ENCODE measurements at places on chromosomes 5 and 9.

DNA sequence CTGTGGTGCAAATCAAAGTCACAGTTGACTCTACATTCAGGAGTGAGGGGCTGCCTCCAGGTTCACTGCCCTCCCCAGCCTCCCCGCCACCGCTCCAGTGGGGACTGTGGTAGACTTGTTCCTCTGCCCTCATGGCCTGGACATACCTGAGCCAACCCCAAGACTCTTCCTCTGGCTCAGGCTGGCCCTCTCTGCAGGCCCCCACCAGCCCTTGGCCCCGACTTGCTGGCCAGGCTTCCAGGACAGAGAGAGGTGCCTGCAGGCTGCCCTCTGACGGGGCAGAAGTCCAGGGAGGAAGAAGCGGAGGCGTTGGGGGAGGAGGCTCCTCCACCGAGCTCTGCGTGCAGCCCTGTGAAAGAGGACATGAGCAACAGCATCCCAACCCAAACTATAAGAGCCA is 2.8 kb upstream of the SARDH start:
- H3K27me3 ChIP-seq, result no peaks in the 10 kb centered on the region
- H3K4me1 ChIP-seq, result peaks cover 8% of the 10 kb centered on the region
- DNase-seq, result no peak
- H3K27ac ChIP-seq, result no peak overlapping the region
- no peaks in the 10 kb centered on the region for H3K36me3 ChIP-seq

DNA sequence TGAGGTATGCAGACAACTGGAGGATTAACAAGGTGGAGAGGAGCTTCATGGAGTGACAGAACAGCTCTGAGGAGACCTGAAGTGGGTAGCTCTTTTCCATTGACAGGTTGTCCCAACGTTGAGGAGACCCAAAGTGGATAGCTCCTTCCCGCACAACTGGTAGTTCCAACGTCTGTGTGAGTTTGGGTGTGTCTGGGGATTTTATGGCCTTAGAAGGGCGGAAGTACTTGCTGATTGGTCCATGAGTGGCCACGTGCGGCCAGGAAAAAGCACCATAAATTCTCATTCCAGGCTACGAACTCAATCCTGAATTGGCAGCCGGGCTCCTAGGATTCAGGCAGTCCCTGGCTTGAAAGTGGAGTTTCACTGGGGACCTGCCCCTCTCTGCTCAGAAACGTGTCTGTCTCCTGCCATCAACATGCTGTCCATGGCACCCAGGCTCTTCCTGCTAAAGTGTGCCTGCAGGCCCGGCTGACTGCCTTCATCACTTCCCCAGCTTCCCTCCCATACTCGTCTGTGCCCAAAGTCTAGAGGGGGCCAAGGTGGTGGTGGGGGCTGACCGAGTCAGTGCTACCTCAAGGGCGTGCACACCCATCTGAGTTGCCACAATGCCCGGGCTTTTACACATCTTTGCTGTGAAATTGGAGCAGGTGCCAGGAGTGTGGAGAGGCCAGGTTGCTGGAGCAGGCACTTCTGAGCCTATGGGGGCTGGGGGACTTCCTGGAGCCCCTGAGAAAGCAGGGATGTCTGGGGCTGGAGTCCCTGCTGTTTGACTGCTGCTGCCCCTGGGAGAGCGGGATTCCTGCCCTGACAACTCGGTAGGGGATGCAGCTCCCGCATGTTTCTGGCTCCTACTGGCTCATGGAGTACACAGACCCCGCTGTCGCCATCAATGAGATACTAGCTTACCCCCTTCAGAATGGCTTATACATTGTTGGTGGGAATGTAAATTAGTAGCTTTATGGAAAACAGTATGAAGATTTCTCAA is 2034.6 kb upstream of the ACO1 start:
- H3K36me3 ChIP-seq, result no peaks in the 10 kb centered on the region
- H3K27ac ChIP-seq, result no peak overlapping the region
- no peaks in the 10 kb centered on the region for H3K4me1 ChIP-seq
- no peak overlapping the region for H3K4me3 ChIP-seq
- DNase-seq, result no peak

DNA sequence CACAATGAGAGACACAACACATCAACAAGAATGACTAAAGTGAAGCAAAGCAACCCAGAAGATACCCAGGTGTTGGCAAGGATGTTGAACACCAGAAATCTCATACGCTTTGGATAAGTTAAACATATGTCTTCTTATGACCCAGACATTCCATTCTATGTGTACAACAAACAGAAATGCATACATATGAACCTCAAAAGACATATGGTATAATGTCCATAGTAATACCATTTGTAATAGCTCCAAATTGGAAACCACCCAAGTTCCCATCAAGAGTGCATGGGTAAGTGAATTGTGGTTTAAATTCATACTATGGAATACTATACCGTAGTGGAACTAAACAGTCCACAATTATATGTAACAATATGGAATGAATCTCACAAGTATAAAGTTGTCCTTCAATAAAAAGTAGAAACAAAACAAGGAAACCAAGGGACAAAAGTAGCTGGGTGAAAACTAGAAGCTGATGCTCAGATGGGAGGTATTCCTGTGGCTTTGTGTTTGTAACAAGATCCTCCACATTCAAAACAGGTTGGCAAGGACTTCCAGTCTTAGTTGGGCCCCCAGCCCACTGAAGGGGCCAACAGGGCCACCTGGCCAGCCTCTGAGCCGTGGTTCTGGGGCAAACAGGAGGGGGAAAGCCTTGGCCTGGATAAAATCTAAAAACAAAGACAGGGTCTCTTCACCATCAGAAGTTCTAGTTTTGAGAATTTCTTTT is 171.8 kb upstream of the PITX1 start:
- no peaks in the 10 kb centered on the region for H3K36me3 ChIP-seq
- H3K4me3 ChIP-seq, result no peak overlapping the region

DNA sequence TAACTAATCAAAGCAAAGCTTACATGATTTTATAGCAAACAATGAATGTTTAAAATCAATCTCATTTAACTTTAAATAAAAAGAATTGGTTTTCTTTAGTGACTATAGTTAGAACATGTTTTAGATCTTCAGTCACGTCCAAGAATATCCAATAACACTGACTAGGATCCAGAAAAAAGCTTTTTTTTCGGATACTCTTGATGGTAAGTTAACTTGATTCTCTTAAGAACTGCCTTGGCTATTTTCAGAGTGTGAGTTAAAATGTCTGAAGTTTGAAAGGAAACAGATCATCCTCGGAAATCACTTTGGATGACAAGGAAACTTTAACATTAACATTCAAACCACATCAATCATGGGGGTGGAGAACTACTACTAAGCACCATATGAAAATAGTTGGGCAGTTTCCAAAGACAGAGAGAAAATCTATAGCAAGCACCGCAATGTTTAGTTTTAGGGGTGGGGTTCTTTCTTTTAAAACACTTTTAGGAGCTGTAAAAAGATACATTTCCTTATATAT is 83.7 kb upstream of the SLC27A6 start:
- no peaks in the 10 kb centered on the region for H3K36me3 ChIP-seq
- DNase-seq, result no peak
- no peak overlapping the region for H3K4me3 ChIP-seq
- H3K27me3 ChIP-seq, result no peaks in the 10 kb centered on the region

DNA sequence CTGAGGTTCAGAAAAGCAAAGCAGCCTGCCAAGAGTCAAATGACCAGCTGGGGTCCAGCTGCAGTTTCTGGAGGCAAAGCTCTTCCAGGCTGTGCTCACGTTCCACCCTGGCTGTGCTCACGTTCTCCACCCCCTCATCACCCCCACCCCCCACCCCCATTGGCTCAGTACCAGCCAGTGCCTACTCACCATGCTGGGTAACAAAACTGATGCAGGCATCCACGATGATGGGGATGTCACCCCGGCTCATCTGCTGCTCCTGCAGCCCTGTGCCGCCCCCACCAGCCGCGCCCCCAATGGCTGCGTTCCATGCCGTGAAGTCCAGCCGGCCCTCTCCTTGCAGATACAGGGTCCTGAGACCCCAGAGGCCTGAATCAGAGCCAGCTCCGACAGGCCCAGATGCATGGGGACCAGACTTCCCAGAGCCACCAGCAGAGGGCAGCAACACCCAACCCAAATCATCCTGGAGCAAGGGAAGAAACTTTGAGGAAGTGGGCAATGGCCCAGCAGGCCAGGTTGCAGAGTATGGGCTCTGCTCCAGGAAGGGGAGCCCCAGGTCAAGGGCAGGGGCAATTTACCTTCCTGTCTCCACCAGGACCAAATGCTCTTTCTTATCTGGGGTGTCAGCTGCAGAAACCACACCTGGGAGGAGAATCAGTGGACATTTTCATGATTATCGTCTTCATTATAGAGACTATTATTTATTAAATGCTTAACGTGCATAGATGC is 13.7 kb upstream of the FCHSD1 start:
- H3K27me3 ChIP-seq, result no peaks in the 10 kb centered on the region
- H3K27ac ChIP-seq, result no peak overlapping the region
- H3K36me3 ChIP-seq, result no peaks in the 10 kb centered on the region
- no peak overlapping the region for H3K4me3 ChIP-seq
- peaks cover 6% of the 10 kb centered on the region for H3K4me1 ChIP-seq

- no peaks in the 10 kb centered on the region for H3K4me1 ChIP-seq
- no peaks in the 10 kb centered on the region for H3K36me3 ChIP-seq
- no peak overlapping the region for H3K4me3 ChIP-seq
- H3K27me3 ChIP-seq, result no peaks in the 10 kb centered on the region
Measured at GRCh38 chr9:93255994-93256877, 72.3 kb downstream of the WNK2 start.

- no peaks in the 10 kb centered on the region for H3K27me3 ChIP-seq
- H3K27ac ChIP-seq, result no peak overlapping the region
Measured at GRCh38 chr5:167304834-167305469, 986.5 kb upstream of the WWC1 start.

- no peaks in the 10 kb centered on the region for H3K36me3 ChIP-seq
- H3K4me1 ChIP-seq, result no peaks in the 10 kb centered on the region
- H3K27ac ChIP-seq, result no peak overlapping the region
- H3K27me3 ChIP-seq, result no peaks in the 10 kb centered on the region
Measured at GRCh38 chr9:116572095-116572748, 114.9 kb upstream of the TRIM32 start.

DNA sequence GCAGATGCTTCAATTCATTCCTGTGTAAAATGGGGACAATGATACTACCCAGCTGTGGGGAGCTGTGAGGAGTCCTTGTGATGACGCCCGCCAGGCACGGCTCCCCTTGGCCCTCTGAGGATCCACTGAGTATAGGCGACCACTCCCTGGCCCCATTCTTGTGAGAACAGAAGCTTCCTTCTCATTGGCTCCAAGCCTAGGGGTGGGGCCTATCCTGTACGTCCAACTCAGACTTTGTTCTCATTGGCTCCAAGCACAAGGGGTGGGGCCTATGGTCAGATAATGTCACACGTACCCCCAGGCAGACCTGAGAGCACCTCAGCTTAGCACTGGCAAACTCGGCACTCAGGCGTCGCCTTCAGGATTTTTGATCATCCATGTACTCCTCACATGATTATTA is 232.9 kb upstream of the MVB12B start:
- H3K27ac ChIP-seq, result no peak overlapping the region
- H3K4me1 ChIP-seq, result no peaks in the 10 kb centered on the region
- no peaks in the 10 kb centered on the region for H3K36me3 ChIP-seq
- DNase-seq, result no peak
- no peak overlapping the region for H3K4me3 ChIP-seq
- no peaks in the 10 kb centered on the region for H3K27me3 ChIP-seq

- H3K4me3 ChIP-seq, result no peak overlapping the region
- no peaks in the 10 kb centered on the region for H3K27me3 ChIP-seq
- DNase-seq, result no peak
- H3K4me1 ChIP-seq, result no peaks in the 10 kb centered on the region
Measured at GRCh38 chr9:3795556-3795955, 269.8 kb upstream of the RFX3 start.

DNA sequence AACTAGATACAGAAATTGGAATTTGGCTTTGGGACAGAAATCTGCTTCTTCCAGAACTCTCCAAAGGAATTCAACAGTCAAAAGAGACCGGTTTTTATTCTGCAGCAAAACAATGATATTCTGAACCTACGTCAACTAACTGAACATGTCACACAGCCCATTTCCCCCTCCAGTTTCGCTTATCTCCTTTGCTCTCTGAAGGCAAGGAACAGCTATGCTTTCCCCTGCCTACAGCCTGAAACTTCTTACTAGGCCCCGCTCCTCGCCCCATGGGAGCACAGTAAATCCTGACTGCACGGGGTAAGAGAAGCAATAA is 488 bp downstream of the SKIC3 start:
- DNase-seq, result no peak
- peak overlapping the region; percentile 80 for H3K27ac ChIP-seq
- H3K27me3 ChIP-seq, result no peaks in the 10 kb centered on the region
- peaks cover 20% of the 10 kb centered on the region for H3K4me1 ChIP-seq

DNA sequence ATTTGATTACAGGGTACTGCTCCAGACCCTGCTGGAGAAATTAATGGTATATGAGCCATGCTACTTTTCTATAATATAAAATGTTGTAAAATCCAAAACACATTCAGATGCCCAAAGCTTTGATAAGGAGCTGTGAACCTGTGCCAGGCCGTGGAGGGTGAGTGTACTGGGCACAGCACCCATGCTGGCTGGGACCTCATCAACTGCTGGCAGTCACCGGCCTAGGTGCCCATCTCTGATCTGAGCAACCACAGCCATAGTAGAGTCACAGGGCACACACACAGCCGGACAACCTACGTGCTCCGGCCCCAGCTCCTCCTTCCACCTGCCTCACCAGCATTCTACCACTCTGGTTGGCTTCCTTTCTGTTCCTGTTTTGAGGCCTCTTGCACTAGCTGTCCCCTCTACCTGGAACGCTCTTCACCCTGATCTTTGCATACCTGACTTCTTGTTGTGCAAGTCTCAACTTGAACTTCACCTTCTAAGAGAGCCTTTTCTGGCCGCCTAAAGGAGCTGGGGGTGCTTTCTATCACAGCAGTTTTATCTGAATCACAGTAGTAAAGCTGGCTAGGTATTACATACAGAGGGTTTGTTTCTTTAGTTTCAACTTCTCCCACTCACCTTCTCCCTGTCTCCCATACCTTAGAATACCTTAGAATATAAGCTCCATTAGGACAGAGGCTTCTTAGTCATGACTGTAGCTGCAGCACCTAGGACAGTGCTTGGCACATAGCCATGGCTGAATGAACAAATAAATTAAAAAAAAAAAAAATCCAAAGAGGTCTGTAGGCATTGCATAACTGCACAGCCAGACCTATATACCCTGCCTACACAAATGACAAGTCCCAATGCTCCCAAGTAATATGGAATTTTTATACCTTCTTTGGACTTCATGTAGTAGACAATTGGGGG is 51.7 kb downstream of the MED27 start:
- no peak overlapping the region for H3K27ac ChIP-seq
- DNase-seq, result no peak
- no peaks in the 10 kb centered on the region for H3K36me3 ChIP-seq
- no peak overlapping the region for H3K4me3 ChIP-seq
- H3K27me3 ChIP-seq, result no peaks in the 10 kb centered on the region

DNA sequence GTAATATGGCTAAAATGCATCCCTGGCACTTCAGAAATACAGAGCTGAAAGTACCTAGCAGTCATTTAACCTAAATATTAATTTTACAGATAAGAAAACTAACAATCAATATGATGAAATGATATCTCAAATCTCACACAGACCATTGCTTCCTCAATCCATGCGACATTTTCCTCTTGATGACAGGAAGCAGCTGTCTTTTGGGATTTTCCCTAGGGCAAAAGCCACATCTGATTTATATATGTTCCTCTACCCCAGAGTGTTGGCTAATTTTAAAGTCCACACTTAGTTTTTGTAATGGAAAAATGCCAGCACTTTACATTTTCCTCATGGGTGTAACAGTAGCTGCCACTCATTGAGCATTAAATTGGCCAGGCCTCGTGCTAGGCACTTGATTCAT is 47.7 kb upstream of the ITGA1 start:
- no peak for DNase-seq
- no peaks in the 10 kb centered on the region for H3K36me3 ChIP-seq
- H3K4me1 ChIP-seq, result no peaks in the 10 kb centered on the region
- H3K4me3 ChIP-seq, result no peak overlapping the region

GRCh38 chr5:118434522-118434921 is 553.8 kb downstream of the DTWD2 start:
- no peak for DNase-seq
- H3K27me3 ChIP-seq, result no peaks in the 10 kb centered on the region
- no peaks in the 10 kb centered on the region for H3K36me3 ChIP-seq
- no peak overlapping the region for H3K4me3 ChIP-seq
- H3K27ac ChIP-seq, result no peak overlapping the region

Data from B cell (primary cell).